ENCODE measurements at places on chromosomes 12 and 14. TPM values are rescaled to one million over a fixed set of nuclear protein-coding genes. Genes with fewer than 3 reads are reported as not detected.

Gene C12orf50
- not detected for total RNA-seq

Gene DAO
- total RNA-seq: not detected

Gene SLC6A13
- not detected for total RNA-seq

Gene GPD1
- not detected for total RNA-seq

Gene GNPTAB
- 28.0 TPM for total RNA-seq

Gene DLK1
- not detected for total RNA-seq

Gene PELI2
- total RNA-seq: 2.5 TPM

Gene GRIP1
- not detected for total RNA-seq

Gene DDX11
- total RNA-seq: 27.3 TPM

Gene IKZF4
- 0.60 TPM for total RNA-seq

Gene SIX6
- not detected for total RNA-seq

Gene MYH6
- 0.05 TPM for total RNA-seq

Gene GPRC5D
- total RNA-seq: not detected

Gene COA8
- total RNA-seq: 34.7 TPM

Gene VRTN
- not detected for total RNA-seq

Gene SYCP3
- not detected for total RNA-seq

Gene GZMH
- not detected for total RNA-seq

Gene PLBD1
- total RNA-seq: 0.27 TPM

Gene GMPR2
- total RNA-seq: 66.4 TPM

Gene CAPRIN2
- total RNA-seq: 13.7 TPM

Gene LRRC74A
- not detected for total RNA-seq

Gene SYT1
- total RNA-seq: 6.2 TPM

Gene PLEKHA5
- total RNA-seq: 4.8 TPM

Gene KLHDC2
- 22.2 TPM for total RNA-seq

Gene HSPA2
- 3.6 TPM for total RNA-seq

Gene SPIC
- total RNA-seq: not detected

Gene FITM1
- total RNA-seq: 0.10 TPM

Gene FLRT2
- 35.6 TPM for total RNA-seq

Gene MANSC4
- not detected for total RNA-seq

Gene NABP2
- 57.6 TPM for total RNA-seq

Gene USP5
- total RNA-seq: 87.7 TPM

Measured in mammary microvascular endothelial cell (primary cell).